ENCODE measurements at places on chromosomes 2 and 18.

DNA sequence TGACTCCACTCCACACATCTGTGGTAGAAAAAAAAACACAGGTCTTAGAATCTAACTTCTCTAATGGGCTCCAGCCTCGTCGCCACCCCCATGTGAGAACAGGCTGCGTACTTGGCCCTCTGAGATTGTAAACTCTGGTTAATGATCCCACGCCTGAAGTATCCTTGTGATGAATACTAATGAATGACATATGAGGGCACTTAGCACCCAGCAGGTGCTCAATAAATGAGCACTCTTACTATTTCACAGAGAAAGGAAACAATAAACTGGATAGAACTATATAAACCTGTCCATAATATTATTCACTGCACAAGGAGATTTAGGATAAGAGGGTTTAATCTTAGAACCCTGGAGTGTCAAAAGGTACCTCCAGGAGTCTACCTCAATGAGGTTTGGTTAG lies 310.1 kb upstream of the HNRNPA3 start:
- no peak for DNase-seq

DNA sequence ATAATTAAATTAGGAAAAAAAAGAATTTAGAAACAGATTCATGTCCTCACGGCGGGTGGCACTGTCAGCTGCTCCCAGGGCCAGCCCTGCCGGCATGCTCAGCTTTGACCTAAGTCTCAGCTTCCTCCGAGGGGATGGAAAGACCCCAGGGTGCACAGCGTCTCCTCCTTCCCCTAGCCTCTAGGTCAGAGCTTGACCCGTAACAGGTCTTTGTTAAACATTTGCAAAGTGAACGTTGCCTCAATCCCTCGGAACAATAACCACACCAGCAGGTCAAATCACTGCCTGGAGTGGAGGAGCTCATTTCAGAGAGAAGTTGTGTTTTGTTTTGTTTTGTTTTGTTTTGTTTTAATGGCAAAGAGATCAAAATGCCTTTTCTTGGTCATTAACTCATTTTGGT lies 171.3 kb downstream of the TMEM18 start:
- DNase-seq = no peak

GRCh38 chr2:65228263-65228750 lies 676 bp downstream of the ACTR2 start:
- no peak for DNase-seq

DNA sequence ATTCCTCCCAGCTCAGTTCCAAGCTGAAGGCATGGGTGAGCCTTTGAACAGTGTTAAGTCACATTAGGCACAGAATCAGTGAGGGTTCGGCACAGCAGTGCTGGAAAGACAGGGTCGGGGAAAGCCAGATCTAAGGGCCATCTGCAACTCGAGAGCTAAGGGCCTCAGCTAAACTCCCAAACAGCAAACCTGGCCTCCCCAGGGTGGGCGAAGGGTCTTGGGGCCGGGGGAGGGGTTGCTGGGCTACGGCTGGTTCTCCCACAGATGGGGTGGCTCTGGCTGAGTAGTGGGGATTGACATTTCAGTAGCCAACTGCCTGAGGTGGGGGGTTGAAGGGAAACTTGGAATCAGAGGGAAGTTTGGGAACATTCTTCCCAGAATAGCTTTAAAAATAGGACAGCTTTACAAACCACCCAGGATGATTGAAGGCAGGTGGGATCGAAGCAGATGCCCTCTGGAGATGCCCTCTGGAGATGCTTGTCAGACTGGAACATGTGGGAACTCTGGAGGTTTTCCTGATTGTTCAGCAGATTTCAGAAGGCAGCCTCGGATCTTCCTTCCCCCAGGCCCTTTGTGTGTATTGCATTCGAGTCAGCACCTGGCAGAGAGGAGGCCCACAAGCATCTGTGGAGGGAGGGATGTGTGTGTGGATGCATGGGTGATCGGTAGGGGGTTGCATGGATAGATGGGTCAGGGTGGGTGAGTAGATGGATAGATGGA lies 156.4 kb downstream of the SMAD7 start:
- DNase-seq = no peak

DNA sequence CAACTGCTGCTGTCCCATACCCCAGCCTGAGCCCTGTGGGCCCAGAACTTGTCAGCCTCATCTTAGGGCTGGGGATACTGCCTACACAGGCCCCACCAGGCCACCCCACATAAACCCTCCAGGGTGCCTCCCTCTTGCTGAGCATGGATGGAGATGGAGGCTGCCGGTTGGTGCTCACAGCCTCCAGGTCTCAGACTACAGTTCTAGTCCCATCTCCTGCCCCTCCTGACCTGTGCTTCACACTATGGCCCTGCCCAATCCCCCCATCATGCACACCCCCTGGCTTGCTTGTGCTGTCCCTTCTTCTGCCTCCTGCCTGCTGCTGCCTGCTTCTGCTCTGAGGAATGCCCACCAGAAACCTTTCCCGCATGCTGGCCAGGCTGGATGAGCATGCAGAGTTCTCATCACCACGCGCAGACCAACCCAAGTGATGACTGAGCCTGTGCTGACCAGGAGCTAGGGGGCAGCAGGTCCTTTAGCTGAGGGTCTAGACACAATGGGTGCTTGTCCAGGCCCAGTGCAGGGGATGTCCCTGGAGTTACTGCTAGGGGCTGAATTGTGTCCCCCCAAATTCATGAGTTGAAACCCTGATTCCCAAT lies 138.4 kb upstream of the HS6ST1 start:
- DNase-seq = no peak

DNA sequence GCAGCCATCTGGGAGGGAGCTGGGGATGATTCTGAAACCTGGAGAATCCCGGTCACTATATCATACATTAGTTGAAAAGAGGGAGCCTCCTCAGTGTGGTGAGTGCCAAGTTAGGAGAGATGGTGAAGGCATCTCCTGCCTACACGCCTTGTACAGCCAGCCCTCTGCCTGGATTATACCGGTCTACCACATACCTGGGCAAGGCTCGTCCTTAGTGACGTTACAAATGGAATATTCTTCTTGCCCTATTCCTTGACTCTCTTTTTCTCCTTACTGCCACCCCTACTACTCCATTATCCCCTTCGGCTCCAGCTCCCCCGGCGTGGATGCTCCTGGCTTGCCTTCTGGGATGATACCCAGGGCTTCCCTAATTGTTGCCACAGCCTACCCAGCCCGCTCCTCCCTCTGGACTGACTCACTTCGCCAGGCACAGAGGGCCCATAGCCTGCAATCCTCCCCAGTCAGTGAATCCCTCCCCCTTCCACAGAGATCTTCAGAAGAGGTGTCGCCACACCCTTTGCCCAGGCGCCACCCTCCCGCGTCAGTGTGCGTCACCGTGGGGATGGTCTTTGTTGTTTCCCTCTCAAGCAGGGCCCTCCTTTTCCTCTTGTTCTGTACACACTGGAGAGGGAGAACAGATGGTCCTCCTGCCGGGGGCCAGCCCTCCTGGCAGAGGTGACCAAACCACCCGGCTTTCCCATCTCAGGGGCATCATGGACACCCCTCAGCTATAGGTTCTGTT lies 115.2 kb upstream of the EPAS1 start:
- DNase-seq = no peak

GRCh38 chr18:46680784-46681695 lies 24.0 kb upstream of the LOXHD1 start:
- DNase-seq = no peak

DNA sequence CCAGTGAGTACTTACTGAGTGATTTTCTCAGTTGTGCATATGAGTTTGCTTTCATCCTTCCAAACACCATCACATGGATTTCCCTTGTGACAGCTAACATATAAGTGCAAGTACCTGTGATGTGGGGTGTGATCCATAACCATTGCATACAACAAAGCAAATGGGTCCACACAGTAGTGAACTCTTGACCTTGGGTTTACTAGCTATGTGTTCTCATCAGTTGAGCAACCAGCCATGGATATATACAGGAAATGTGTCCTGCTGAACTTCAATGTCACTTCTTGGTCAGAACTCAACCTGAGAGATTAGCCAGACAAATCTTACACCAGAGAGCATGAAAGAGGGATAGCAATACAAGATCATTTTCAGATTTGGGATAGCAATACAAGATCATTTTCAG lies 420.9 kb upstream of the KCNH7 start:
- no peak for DNase-seq

- DNase-seq = no peak
These were observed 1.5 kb downstream of the MALL start for GRCh38 chr2:110113961-110114591.

GRCh38 chr18:68960355-68960754 lies 162.5 kb downstream of the CCDC102B start:
- no peak for DNase-seq

DNA sequence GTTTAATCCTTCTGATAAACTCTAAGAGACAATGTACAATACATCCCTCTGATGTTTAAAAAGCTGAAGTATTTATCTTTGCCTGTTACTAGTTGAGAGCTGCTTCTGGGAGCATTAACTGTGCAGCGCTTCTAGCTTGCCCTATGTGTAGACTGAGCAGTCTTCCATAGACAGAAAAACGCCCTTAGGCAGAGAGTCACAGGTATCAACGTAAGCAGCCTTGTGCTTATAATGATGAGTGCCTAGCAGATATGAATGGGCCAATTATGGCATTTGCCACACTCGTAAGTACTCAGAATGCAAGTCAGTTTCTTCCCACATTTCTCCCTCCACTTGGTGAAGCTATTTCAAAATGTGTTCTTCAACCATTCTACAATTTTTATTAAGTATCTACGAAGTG lies 731.1 kb upstream of the SLC8A1 start:
- no peak for DNase-seq

GRCh38 chr2:68185541-68186164 lies 28.0 kb downstream of the PNO1 start:
- DNase-seq = no peak

DNA sequence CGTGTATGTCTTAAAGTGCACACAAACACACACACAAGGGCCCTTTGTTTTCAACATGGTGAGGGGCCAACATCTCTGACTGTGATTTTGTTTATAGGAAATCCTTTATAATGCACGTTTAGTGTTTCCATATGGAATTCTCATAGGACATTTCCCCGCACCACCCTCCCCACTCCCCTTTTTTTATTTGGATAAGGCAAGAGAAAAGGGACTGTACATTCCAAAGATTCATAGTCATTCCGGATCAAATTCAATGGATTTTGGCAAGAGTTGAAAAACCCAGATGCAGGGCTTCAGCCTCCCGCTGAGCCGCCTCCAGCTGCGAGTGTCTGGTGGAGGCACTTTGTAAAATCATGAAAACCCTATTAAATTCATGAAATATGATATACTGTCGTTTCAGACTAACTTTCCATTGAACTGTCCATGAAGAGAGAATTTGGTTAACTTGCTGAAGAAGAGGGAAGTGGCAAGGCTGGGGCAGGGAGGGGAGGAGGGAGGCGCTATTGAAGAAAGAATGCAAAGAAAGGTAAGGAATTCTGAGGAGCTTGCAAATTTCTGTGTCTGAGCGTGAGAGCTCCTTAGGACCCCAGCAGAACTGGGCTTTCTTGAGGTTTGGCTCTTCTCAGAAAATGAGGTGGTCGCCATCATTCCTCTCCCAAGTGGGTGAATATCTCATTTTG lies 25.8 kb upstream of the SLC14A2 start:
- DNase-seq = peak; percentile 98

- DNase-seq = no peak
These were observed 493 bp downstream of the UCN start for GRCh38 chr2:27307545-27308358.

GRCh38 chr2:100105678-100106054 lies 36.7 kb downstream of the AFF3 start:
- no peak for DNase-seq

GRCh38 chr2:189685540-189686229 lies 11.2 kb downstream of the ANKAR start:
- DNase-seq = peak; percentile 38

- peak; percentile 42 for DNase-seq
These were observed 49.7 kb downstream of the TRIB2 start for GRCh38 chr2:12766421-12766879.

DNA sequence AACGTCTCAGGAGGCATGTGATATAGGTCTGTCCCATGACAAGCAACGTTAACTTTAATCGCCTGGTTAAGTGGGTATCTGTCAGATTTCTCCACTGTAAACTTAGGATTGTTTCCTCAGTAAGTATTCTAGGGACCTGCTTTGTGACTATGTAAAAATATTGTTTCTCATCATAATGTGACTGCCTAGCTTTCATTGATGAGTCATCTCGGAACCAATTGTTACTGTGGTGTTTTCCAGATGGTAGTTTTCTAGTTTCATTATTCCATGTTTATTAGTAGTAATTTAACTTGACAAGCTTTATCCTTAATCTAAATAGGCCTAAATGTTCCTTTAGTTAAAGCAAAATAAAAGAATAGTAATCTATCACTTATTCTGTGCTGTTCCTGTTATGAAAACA lies 28.2 kb upstream of the GATA6 start:
- no peak for DNase-seq

DNA sequence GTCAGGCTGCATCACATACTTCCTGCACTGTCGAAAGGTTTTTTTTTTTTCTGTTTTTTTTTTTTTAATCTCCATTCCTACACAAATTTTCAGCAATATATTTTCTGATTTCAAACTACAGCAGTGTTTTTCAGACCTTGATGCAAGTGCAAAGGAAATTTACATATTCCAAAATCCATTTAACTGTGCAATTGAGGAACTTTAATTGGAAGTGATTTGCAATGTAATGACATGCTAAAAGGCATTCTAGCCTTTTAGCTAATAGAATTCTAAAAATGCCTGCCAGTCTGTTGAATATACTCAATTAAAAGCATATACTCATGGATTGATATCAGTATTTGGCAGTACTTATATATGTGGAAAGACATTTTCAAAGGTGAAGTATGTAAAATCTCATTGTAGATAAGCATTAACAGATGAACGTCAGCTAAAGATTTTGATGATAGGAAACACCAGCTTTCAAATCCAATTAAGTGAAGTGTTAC lies 210.5 kb downstream of the OTX1 start:
- DNase-seq = no peak

DNA sequence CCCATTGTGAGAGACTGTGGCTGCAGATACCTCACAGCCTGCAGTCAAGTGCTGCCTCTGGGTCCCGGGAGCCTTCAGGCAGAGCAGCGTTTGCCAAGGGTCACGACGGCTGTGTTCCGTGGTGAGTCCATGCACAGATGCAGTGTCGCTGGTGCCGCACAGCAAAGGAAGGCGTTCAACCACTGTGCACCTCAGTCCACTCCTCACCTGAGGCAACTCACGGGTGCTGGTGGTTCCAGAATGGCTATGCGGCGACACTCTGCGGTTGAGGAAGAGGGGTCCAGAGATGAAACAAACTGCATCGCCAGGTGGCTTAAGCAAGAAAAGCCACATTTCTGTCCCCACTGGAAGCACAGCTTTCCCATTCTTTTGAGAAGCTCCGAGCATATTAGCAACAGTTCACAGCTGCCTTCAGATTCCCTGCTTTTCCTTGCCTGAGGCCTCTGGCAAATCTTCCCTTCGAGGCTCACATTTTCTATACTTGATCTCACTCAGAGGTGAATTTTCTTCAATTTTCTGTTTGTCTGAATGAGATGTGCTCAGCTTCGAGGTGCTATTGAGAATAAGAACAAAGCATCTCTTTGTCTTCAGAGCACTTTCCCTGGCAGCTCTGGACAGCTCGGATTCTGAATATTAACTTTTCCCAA lies 208.8 kb upstream of the TWIST2 start:
- DNase-seq = no peak
